ENCODE measurements at places on chromosomes 16 and 17.
A peak's percentile ranks its signal among the peaks of the same experiment; 100 is the strongest.

- DNase-seq = peak; percentile 65
Measured at GRCh38 chr16:88527186-88527936, 42.8 kb upstream of the ZC3H18 start.

DNA sequence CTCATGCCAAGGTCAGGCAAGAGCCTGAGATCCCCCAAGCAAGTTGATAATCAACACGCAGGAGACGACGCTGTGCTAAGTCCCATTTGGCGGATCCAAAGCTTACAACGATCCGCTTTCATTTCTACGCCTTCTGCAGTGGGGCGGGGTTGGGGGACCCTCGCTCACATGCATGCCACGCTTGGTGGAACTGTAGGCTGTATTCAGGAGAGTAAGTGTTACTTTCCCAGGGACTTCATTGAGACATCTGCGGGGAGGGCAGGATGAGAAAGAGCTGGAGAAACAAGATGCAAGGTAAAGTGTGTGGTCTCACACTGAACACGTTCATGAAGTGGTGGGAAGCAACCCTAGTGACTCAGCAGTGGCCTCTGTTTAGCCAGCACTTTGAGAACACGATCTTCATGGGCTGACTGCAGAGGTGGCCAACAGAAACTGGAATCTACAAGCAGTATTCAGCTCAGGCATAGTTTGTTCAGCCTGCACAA is 100.5 kb downstream of the XYLT1 start:
- no peak for DNase-seq

- no peak for DNase-seq
Measured at GRCh38 chr16:84460406-84461028, 43.9 kb downstream of the MEAK7 start.

DNA sequence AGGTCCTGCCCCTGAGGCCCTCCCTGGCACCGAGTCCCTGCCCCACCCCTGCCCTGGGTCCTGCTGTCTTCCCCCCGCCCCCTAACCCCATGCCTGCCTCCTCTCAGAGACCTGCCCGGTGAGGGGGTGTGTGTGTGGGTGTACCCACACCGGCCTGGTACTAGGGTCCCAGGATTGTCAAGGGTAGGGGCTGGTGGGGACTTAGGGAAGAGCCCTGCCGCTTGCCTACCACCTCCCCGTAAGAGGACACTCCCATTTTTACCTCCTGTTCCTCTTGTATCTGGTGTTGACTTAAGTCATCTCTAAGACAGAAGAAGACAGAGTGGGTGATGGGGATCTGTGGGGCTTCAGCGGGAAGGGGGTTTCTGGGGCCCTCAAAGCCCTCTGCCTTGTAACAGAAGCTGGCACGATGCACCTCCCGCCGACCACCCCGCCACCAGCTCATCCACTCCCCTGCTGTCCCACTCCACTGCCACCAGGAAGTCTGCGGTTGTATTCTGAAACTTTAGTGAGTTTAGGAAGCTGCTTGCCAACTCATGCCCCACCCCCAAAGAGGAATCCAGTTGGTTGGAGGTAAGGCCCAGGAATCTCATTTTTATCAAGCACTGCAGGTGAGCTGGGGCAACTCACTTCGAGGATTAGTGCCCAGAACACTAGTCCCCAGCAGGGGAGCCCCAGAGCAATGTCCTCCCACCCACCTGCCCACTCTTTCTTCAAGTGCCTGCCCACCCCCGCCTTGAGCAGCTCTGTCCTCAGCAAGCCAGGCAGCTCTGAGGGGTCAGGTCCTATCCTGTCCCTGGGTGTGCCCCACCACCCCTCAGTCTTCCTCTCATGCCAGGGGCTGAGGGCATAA is 5.6 kb downstream of the SPATA32 start:
- DNase-seq = no peak

- DNase-seq = peak; percentile 52
Measured at GRCh38 chr17:20920815-20921199, 122.0 kb downstream of the USP22 start.

GRCh38 chr16:9950658-9951057 is 231.6 kb downstream of the GRIN2A start:
- DNase-seq = peak; percentile 47

GRCh38 chr17:6066183-6066948 is 3.8 kb upstream of the WSCD1 start:
- DNase-seq = peak; percentile 19

DNA sequence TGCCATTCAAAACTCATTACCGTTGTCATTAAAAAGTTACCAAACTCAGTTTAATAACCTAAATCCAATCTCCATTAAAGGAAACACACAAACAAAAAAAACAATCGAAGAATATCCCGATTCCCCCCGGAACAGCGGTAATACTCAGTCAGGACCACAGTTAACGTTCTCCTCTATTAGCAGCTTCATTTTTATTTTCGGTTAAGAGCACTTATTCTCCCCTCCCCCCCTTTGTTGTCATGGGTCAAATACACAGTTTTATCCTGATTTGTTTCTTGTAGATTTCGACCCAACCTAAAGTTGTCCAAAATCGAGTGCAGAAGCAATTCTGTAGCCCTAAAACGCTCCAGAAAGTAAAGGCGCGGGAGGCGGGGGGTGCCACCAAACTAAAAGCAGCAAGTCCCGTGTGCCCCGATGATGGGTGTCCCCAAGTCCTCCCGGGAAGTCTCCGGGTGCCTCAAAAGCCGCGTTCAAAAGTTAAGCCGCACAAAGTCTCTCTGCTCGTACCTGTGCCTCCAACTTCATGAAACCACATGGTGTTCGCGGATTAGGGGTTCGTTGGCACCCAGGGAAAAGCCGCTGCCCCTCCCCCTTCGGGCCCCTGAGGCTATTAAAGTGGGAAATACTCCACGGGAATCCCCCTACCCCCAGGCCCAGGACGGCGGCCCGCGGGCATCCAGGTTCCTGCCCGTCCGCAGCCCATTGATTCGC is 996 bp downstream of the SUMO2 start:
- peak; percentile 22 for DNase-seq

- no peak for DNase-seq
Measured at GRCh38 chr17:47917581-47917980, 21.5 kb downstream of the SP2 start.

GRCh38 chr16:71711789-71712188 is 12.7 kb downstream of the PHLPP2 start:
- DNase-seq = no peak

DNA sequence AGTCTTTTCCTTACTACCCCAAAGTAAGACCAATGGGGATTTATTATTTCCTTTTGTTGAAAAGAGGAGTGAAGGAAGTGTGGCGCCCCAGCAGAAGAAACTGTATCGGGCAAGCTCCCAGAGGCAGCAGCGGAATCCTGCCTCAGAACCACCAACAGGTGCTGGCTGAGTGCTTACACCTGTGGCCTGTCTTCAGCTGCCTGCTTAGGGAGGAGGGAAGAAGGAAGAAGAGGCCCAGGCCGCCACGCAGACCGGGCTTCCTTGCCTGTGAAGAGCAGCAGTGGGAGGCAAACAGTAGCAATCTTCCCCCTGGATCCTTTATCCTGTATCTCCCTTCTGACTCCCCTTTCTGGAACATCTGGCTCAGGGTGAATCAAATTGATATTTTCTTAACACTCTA is 134.7 kb downstream of the AATF start:
- DNase-seq = no peak

DNA sequence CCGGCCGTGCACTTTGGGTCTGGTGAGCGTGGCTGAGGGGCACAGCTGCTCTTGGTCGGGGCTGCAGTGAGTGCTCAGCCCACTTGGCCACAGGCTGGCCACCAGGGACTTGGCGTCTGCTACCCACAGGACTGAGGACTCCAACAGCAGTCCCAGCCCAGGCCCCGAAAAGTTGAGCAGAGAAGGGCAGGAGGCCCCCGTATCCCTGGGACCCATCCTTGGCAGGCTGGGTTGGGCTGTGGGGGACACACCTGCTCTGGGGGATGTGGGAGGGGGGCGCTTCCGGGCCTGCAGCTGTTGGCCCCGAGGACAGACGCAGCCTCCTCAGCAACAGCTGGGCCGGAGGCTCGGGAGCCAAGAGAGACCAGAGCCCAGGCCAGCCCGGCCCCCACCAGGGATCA is 19.4 kb upstream of the SSTR5 start:
- no peak for DNase-seq

GRCh38 chr17:8151641-8152111 is 528 bp downstream of the PER1 start:
- DNase-seq = peak; percentile 68

DNA sequence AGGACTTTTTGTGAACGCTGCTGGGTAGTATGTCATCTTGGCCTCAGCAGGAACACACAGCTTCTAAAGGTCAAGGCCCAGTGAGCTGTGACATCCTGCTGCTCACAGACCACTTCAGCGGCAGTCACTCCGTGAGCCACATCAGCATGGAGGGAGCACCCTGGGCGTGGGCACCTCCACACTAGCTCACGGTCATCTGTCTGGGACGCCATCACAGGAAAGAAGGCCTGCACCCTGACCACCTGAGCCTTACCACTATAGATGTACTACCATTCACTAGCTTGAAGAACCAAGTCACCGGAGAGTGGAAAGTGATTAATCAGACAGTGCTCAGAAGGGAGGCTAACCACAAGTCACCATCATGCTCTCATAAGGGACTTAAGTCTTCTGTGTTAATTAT is 3.3 kb downstream of the AXIN1 start:
- no peak for DNase-seq

DNA sequence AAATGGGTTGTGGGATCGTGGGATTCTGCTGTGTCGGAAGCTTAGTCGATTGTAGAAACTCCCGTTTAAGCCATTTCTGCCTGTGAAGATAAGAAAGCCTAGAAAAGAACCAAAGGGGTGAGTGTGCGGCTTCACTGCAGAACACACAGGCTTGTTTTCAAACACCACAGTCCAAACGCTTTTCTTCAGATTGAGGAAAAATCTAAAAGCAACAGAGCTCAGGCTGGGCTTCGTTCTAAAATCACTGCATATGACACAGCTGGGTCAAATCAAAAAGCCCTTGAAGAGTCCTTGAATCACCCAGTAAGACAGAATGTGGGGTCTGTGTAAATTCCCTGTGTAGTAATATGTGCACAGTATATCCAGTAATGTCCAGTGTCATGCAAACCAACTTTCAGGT is 25.7 kb downstream of the NUBP1 start:
- DNase-seq = no peak

- DNase-seq = no peak
Measured at GRCh38 chr17:70569128-70569527, 399.8 kb downstream of the KCNJ2 start.

- no peak for DNase-seq
Measured at GRCh38 chr16:84095466-84095865, 21.3 kb downstream of the MBTPS1 start.

GRCh38 chr16:26913851-26914250 is 152.9 kb upstream of the C16orf82 start:
- no peak for DNase-seq

DNA sequence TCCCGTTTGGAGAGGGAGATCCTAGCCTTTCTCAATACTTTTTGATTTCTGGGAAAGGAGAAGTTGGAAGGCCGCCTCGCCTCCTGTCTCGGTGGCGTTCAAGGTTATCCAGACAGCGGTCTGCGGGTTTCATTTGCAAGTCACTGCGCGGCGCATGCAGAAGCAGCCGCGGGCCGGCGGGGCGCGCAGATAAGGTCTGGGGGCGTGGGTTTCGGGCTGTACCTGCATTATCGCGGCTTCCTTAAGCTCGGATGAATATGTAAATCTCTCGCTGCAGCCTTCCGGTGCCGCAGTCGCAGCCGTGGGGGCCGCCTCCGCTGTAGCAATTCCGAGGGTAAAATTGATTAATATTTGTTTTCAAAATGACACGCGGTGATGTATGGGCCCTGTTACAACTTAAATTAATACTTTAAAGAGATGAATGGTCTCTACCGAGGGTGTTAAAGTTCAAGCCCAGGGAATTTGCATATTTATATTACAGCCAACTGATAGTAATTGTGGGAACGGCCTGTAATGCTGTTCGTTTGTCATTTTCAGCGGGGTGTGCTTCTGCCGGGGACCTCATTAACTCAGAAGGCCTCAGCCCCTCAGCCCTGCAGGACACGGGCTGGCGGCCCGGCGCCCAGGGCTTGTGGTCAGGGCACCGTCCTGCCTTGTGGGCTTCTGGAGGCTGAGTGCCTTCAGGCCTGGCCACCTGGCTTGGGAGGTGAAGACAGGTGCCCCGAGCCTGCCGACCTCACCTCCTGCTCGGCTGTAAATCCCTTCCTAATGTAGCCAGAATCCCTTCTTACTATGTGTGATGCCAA is 99.4 kb downstream of the CYLD start:
- DNase-seq = no peak

- DNase-seq = peak; percentile 58
Measured at GRCh38 chr17:74201250-74201649, 2.2 kb upstream of the RPL38 start.

- no peak for DNase-seq
Measured at GRCh38 chr17:12927001-12927400, 90.8 kb downstream of the ELAC2 start.

DNA sequence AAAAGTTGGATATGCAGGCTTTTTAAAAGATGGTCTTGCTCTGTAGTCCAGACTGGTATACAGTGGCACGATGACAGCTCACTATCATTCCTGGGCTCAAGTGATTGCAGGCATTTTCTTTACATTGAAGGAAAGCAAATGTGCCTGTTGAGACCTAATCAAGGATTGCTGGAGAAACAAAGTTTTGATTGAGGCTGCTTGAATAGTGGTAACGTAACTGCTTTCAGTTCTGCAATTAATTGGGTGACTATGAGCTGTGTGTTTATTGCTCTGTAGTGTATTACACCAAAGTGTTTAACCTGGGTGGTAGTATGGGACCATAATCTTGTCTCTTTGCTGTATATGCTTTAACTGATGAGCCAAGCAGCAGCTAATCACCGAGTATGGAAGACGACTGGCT is 2.3 kb downstream of the UBB start:
- DNase-seq = no peak

DNA sequence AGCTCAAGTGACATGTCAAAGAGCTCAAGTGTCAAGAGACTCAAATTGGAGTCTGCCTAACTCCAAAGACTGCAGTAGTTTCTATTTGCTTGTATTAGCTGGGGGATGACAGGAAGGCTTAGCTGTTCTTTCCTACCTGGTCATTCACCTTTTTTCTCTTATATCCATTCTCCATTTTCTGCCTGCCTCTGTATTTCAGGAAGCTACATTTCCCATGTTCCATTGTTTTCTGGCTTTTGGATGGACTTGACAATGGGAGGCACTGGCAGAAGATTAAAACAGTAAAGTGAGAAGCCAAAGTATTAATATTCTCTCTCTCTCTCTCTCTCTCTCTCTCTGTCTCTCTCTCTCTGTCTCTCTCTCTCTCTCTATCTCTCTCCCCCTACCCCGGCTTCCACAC is 135.7 kb upstream of the ADAMTS18 start:
- no peak for DNase-seq

GRCh38 chr17:62965686-62966425 is at the start of gene TANC2:
TSS of gene TANC2 (plus strand) at chr17:62966235. CDS start at chr17:63009560, 43,325 bp downstream.
- peak; percentile 85 for DNase-seq

DNA sequence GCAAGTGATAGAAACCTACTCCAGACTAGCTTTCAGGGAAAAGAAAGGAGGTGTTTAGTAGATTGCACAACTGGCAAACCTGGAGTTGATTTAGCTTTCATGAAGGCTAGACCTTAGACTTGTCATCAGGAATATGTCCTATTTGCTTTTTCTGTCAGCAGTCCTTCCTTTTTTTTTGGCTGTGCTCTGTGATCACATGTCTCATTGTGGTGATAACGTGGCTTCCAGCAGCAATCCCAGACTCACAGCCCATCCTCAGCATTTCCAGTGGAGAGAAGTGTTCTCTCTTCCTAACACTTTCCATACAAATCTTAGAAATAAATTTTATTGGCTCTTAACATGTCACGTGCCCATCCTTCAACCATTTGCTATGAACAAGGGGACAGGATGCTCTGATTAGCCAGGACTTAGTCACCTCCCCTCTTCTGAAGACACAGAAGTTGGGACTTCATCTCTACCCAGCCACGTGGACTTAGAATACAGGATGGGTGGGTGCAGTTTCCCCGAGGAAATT is 74.7 kb downstream of the CDH13 start:
- no peak for DNase-seq
